ENCODE measurements at places on chromosomes 11 and 22. TPM values are rescaled to one million over a fixed set of nuclear protein-coding genes. Genes with fewer than 3 reads are reported as not detected.

NKAPD1 gene
- polyA plus RNA-seq, result 24.1 TPM

OR6A2 gene
- polyA plus RNA-seq, result 0.03 TPM

- no peaks in the 10 kb centered on the region for H3K4me1 ChIP-seq
- no peak overlapping the region for H3K27ac ChIP-seq
- no peak for DNase-seq
- H3K27me3 ChIP-seq, result no peaks in the 10 kb centered on the region
- H3K36me3 ChIP-seq, result no peaks in the 10 kb centered on the region
Observed at GRCh38 chr11:117565709-117566108, 231.3 kb downstream of the DSCAML1 start.

- H3K36me3 ChIP-seq, result peaks cover 1% of the 10 kb centered on the region
- H3K4me3 ChIP-seq, result no peak overlapping the region
- no peak overlapping the region for H3K27ac ChIP-seq
- peaks cover 17% of the 10 kb centered on the region for H3K4me1 ChIP-seq
- DNase-seq, result no peak
Observed at GRCh38 chr11:86463955-86464354, 89.3 kb downstream of the CCDC81 start.

- no peak for DNase-seq
- no peaks in the 10 kb centered on the region for H3K36me3 ChIP-seq
- H3K4me1 ChIP-seq, result no peaks in the 10 kb centered on the region
- H3K4me3 ChIP-seq, result no peak overlapping the region
- no peaks in the 10 kb centered on the region for H3K27me3 ChIP-seq
Observed at GRCh38 chr11:109981031-109981636, 112.1 kb upstream of the ZC3H12C start.

- H3K27ac ChIP-seq, result no peak overlapping the region
- no peak for DNase-seq
- H3K36me3 ChIP-seq, result no peaks in the 10 kb centered on the region
Observed at GRCh38 chr11:57619331-57619730, 21.8 kb downstream of the SERPING1 start.

Measured in fibroblast of lung (primary cell).